NCI-H187 (cell line): ENCODE measurements at places on chromosomes 4 and X.
A peak's percentile ranks its signal among the peaks of the same experiment; 100 is the strongest.

DNA sequence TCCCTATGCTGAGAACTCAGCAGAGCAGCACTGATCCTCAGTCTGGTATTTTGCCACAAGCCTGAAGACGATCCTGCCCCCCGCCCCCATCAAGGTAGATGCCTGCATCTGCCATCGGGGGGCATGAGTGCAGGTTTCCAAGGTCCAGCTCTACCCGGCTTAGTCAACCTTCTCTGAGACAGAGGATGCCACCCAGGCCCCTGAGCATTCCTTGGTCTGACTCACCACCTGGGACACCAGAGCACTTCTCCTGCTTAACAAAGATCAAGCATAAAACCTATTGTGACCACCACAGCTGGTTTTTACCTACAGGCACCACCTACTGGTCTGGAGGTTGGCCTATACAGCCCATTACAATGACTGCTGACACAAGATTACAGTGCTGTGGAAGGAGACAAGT is 1168.1 kb downstream of the PCDH19 start:
- DNase-seq: no peak

GRCh38 chr4:87855559-87855958 is 22.8 kb downstream of the MEPE start:
- DNase-seq: no peak

DNA sequence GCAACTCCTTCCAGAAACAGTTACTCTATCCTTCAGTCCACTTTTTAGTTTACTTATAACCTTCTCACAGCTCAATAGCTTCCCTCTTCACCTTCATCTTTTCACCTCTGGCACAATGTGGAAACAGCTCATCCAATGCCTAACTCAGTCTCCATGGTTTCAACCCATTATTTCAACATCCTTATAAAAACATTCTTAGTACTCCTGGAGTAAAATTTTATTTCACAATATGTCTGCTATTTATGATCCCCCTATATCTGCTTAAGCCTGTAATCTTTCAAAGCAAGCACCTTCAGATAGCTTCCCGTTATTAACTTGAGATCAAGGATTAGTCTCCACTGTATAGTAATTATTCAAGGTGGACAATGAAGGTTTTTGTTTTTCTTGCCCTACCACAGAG is 156.3 kb downstream of the GASK1B start:
- DNase-seq: no peak

GRCh38 chr4:35087218-35087617 is 1157.1 kb downstream of the ARAP2 start:
- DNase-seq: no peak

DNA sequence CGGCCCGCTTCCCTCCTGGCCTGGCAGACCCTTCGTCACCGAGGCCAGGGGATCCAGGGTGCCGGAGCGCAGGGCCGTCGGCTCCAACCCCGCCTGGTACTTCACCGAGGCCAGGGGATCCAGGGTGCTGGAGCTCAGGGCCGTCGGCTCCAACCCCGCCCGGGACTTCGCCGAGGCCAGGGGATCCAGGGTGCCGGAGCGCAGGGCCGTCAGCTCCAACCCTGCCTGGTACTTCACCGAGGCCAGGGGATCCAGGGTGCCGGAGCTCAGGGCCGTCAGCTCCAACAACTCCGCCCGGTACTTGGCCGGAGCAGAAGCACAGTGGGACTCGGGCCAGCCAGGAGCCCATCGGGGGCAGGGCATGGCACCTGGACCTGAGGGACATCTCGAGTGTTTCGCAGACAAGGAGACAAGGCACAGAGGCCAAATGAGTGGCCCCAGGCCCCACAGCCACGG is 85.1 kb downstream of the FAM53A start:
- DNase-seq: no peak

GRCh38 chr4:90057091-90057490 is 70.1 kb upstream of the CCSER1 start:
- no peak for DNase-seq

DNA sequence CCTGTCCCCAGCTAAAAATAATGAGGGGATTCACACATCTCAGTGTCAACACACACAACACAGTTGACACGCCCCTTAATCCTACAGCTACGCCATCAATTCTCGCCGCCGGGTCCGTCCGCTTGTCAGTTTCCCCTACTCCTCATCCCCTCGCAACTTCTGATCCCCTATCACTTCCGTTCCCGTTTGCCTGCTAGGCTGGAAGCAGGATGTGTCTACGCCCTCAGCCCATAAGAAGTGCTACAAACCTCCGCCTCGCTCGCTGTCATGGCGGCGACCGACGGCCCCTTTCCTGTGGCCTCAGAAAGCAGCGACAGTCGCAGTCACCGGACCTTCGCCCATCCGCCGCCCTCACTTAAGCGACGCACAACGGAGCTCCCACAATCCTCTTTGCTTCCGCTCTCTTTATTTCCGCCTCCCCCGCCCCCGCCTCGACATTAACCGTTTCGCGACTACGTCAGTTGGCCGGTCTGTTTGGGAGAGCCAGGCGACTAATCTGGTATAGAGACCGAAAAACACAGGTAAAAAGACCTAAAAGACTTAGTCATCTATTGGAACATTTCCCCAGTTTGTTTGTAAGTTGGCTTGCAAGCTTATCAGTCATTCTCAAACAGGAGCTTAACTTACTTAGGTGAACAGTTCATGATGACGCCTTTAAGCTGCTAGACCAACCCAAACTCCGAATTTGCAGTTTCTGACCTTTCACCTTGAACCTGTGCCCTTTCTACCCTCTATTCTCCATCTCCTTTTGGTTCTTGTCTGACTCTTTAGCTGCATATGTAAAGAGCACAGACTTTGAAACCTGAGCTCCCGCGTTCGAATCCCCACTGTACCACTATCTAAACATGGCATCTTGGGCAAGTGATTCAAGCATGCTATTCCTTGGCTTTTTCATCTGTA is at the start of gene SLC25A53:
Gene SLC25A53, minus strand, starts transcription at position 380 of the 900 bp plus-strand sequence. CDS start 51,752 bp downstream, outside the sequence.
- peak; percentile 81 for DNase-seq

- DNase-seq: no peak
Observed at GRCh38 chrX:113059714-113060113, 219.1 kb upstream of the AMOT start.

DNA sequence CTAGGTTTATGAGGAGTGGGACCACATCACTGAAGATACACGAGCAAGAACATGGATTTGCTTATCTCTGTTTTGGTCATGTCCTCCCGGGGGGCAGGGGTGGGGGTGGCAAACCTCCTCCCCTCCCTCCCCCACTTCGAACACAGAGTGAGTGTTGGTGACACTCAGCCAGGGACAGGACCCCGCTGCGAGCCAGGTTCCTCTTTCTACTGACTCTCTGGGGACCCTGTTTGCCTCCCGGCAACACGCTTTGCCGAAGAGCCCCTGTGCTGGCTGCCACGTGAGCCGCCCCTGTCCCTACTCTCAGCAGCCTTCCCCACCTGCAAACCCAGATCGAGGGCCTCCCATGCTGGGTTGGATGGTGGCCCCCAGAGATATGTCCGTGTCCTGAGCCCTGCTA is 34.7 kb downstream of the P2RY8 start:
- no peak for DNase-seq

GRCh38 chr4:79381161-79381560 is 26.9 kb downstream of the GK2 start:
- no peak for DNase-seq

- DNase-seq: no peak
Observed at GRCh38 chr4:13955551-13955950, 328.0 kb upstream of the BOD1L1 start.

GRCh38 chrX:154728431-154729190 is 22.3 kb downstream of the GAB3 start:
- no peak for DNase-seq

DNA sequence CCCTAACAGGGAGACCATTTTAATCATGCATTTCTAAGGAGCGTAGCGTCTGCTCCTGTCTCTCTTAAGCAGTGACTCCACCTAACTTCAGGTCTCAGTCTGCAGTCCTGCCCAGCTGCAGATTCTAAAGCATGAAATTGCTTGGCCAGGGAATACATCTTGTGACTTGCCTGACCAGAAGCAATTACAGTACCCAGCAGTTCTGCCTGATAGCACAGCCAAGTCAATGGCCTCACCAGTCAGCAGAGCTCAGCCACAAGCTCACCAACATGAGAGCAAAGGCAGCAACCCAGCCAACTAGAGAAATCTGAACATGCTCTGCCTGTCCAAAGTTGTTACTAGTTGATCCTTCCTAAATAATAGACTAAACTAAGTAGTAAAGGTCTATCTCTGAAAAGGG is 2011.9 kb upstream of the PCDH10 start:
- no peak for DNase-seq

DNA sequence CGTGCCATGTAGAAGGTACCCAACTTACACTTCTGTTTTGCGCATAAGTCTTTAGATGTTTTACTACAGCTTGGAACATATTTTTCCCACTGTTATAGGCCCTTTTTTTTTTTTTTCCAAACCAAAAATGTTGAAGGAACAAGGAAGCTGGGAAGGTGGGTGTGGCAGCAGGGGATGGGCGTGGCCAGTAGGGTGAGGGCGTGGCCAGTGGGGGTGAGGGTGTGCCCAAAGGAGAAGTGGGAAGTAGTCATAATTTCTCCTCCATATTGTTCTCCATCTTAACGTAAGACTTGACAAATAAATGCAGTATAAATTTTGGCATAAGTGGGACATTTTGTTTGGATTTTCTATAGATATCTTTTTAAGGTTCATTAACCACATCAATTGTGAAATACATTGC is 30.4 kb downstream of the CLDN22 start:
- DNase-seq: no peak

DNA sequence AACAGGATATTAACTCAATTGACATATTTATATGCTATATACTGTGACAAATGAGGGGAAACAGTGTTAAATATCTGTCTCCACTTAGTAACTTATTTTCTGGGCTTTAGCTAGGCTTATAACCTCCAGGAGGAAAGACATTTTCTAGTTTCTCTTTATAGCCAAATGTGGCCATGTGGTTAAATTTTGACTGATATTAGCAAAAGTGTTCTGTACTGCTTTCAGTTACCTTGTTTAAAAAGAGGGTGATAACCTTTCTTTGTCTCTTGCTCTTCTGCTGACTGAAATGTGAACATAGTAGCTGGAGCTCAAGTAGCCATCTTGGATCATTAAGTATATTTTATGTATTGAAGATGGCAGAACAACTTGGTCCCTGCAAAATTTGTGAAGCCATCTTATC is 253.7 kb downstream of the PDHA2 start:
- no peak for DNase-seq

- DNase-seq: no peak
Observed at GRCh38 chrX:154368630-154369448, 5.6 kb downstream of the FLNA start.

DNA sequence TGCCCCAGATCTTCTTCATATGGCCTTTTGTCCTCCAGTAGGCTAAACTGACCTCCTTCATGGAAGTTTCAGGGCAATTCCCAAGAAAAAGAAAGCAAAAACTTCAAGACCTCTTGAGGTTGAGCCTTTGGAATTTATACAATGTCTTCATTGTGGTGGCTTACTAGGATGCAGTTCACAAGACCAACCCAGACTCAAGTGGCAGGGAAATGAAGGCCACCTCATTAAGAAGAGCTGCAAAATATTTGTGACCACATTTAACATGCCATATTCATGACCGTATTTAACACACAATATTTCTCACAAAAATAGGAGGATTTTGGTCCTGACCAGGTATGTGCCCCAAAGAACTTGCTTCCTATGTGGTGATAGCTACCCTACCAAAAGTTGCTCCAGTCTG is 605.5 kb upstream of the PITX2 start:
- no peak for DNase-seq

DNA sequence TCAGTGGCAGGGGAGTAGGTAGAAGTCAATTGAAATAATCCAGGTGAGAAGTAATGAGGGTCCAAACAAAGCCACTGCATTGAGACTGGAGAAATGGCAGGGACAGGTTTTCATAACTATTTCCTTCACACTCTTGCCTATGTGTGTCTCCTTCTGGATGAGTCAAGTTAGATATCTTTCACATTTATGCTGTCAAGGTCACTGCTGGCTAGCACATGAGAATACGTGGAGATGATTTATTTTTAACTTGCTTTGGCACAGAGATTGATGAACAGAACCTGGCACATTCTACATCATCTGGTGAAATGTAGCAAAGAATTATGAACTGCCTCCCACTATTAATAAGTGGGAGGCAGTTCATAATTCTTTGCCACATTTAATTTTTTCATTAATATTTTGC is 66.7 kb upstream of the BOD1L1 start:
- DNase-seq: no peak

DNA sequence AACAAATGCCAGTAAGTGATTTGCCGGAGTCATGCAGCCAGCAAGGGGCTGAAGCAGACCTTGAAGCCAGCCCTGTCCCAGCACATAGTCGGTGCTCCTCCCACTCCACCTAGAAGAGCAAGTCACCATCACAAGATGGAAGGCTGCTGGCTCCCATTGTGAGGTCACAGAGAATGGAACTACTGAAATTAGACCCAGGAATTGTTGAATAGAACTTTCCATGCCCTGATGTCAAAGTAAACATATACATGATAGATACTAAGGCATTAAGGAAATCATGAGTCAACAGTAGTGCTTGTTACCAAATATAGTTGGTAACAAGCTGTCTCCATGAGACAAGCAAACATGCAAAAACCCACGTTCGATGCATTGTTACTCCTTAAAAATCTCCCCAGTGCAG is 177.1 kb upstream of the MID1 start:
- no peak for DNase-seq

- DNase-seq: no peak
Observed at GRCh38 chrX:18793601-18794089, 86.2 kb downstream of the PPEF1 start.

DNA sequence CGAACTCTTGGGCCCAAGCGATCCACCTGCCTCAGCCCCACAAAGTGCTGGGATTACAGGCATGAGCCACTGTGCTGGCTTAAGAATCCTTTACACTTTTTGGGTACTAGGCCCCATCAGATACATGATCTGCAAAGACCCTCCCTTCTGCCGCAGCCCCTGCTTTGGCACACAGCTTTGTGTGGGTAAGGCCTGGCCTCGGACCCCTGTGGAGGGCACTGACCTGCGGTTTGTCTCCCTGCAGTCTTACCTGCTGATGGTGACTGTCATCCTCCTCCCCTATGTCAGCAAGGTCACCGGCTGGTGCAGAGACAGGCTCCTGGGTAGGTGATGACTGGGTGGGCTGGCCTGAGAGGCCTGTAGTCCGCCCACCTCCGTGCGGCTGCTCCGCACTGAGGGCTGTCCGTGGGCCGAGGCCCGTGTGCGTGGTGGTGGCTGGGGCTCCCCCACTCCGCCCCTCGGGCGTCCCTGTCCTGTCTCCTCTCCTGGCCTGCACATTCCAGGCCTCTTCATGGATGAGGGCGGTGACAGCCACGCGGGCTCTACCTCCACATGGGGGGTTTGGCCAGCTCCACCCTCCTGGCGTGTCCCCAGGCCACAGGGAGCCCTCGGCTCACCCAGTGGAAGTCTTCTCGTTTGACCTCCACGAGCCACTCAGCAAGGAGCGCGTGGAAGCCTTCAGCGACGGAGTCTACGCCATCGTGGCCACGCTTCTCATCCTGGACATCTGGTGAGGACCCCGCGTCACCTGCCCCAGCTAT is 18.0 kb downstream of the DGKQ start:
- no peak for DNase-seq
